K562 (cell line): ENCODE measurements at places on chromosomes 7 and 10.

GRCh38 chr7:101172854-101173751 lies 7.0 kb downstream of the NAT16 start:
- DNase-seq = peak; percentile 60

- no peak for DNase-seq
These were observed 9.7 kb upstream of the GARS1 start for GRCh38 chr7:30584965-30585364.

- peak; percentile 25 for DNase-seq
These were observed 2.3 kb downstream of the GLRX3 start for GRCh38 chr10:130138479-130138866.

- no peak for DNase-seq
These were observed 312.8 kb upstream of the SORCS1 start for GRCh38 chr10:107477266-107477665.

DNA sequence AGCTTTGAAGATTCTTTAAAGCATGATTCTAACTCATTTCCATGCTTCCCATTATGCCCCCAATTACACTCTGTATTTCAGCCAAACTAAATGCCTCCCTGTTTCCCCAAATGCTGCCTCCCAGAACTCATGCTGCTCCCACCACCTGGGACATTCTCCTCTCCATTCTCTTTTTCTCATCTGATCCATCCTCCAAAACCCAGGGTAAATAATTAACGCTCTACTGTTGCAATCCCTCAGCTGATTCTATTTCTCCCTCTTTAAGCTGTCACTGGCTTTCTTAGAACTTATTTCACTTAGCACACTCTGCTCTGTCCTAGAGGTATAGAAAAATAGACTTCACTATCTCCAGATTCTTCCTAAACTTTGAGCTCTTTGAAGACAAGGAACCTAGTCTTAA lies 104.7 kb downstream of the ICA1 start:
- DNase-seq = no peak

- DNase-seq = peak; percentile 73
These were observed 628.7 kb downstream of the TYW1 start for GRCh38 chr7:67625257-67625737.

GRCh38 chr7:115635376-115635775 lies 395.2 kb downstream of the TFEC start:
- DNase-seq = no peak

DNA sequence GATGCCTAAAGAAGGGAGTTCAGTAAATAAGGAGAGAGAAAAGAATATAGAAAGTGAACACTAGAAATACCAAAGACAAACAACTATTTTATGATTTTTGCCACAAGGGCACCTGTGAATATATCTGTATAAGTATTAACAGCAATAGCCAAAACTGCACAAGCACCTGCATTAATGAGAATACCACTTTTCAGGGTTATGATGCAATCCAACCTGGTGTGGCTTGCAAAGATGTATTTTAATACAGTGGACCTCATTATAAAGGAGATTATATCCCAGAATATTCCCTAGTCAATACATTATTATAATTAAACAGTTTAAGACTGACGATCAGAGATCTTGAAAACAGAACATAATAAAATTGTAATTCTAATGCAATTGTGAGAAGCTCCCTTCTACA lies 4.0 kb downstream of the BRAF start:
- DNase-seq = no peak

DNA sequence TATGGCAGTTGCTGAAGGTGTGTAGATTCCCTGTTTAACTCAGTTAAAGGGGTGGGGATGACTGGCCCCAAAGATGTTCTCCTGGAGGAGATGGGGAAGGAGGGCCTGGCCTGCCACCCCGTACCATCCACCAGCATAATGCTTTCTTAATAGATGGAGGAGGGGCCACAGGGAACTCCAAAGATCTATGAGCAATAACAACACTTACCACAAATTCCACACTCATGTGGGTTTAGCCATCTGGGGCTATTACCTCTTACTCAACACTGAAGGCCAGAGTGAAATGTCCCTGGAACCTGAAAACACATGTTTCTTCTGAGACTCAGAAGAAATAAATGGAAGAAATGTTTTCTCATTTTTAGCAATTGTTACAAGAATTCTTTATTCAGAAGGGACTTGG lies 259.0 kb downstream of the CXCL12 start:
- DNase-seq = no peak

- no peak for DNase-seq
These were observed 48.7 kb downstream of the IKZF1 start for GRCh38 chr7:50353201-50353600.

- DNase-seq = no peak
These were observed 12.0 kb downstream of the ECHDC3 start for GRCh38 chr10:11754173-11754572.

GRCh38 chr10:132504501-132505272 lies 32.9 kb upstream of the INPP5A start:
- no peak for DNase-seq

GRCh38 chr7:105837765-105838626 lies 38.4 kb downstream of the ATXN7L1 start:
- DNase-seq = no peak
